Left ventricle myocardium superior (tissue), 1 donor: ENCODE measurements at places on chromosomes 16 and 17.

- no peak for DNase-seq
Observed at GRCh38 chr17:48131216-48131824, 23.8 kb downstream of the SNX11 start.

DNA sequence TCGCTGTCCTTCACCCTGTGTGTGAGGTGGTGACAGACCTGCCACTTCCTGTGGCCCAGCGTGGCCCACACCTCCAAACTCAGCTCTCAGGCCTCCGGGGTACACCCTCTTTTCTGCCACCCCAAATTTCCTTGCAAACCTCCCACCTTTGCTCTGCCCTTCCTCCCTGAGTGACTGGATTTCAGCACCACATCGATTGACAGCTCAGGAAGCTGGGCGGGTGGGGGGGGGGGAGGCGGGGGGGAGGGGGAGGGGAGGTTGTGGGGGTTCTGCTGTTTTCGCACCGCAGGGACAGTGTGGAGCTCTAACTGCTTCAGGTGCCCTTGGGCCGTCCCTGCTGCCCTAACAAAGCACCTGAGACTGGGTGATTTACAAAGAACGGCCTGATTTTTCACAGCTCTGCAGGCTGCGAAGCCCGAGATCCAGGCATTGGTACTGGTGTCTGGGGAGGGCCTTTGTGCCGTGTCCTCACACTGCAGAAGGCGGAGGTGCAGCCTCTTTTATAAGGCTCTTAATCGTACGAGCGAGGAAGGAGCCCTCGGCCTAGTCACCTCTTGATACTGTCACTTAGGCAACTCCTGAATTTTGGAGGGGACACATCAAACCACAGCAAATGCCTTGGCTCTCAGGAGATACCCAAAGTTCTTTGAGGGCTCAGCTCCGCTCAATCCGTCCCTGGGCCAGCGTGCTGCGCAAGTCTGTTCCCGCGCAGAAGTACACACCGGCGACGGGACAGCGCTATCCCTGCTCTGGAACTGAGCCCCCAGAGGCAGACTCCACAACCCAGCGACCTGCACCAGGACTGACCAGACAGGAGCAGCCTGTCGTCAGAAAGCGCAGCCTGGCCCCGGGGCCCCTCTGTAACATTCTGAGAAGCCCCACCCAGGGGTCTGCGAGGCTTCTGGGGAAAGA lies 3.6 kb downstream of the NDUFAF8 start:
- peak; percentile 27 for DNase-seq

DNA sequence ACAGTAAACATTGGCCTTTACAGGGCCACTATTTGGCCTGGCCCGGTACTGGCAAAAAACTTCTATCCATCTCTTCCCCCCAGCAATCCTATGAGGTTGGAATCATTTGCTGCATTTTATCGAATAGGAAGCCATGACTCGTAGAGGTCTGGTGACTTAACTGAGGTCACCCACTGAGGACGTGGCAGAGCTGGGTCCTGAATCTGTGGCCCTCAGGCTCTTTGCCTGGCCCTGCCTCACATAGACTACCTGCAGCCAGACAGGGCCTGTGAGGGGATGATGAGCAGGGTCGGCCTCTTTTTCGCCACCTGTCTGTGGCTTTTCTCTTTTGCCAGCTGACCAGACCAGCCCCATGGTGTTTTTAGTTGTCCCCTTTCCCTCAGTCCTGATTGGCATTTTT lies 1.9 kb downstream of the PPP4C start:
- no peak for DNase-seq

GRCh38 chr17:44094701-44095387 lies 24.3 kb downstream of the G6PC3 start:
- no peak for DNase-seq

DNA sequence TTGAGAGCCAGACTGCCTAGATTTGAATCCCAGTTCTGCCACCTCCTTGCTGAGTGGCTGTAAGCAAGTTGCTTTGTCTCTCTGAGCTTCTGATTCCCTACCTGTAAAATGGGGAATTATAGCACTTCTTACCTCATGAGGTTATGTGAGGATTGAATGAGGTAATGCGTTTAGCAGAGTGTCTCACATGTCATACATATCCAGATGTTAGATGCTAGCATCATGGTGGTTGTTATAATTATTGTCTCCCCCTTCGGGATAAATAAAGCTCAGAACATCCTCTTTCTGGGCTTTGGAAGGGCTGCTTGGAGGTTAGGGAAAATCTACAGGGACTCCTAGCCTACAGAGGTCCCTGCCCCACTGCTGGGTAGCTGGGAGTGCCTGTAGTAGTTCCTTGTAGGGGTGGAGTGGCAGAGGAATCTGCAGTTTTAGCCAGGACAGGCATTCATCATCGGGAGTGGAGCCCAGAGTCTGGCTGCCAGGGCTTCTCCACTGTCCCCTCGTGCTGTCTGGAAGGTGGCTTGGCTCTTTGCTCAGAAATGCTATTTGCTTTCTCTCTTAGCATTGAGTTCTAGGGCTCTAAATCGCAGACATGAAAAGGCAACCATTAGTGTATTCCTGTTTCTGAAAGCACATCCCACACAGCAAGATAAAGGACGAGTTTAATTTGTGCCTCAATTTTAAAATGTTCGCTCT lies 137.9 kb upstream of the CACNG3 start:
- peak; percentile 34 for DNase-seq

DNA sequence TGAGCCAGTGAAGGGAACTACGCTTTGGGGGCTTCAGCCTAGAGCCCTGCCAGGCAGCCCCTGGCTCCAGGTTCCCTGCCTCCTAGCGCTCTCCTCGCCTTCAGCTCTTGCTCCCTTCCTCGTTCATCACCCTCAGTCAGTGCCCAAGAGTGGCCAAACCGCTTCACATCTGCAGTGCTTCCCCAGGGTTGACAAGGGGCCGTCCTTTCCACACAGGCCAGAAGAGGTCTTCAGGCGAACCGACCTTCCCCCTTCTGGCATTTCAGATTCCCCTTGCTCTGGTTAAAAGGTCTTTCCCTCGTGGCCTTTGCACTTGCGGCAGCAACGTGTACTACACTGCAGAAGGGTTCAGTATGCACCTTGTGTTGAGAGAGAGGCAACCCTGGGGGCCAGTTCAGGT lies 4.1 kb downstream of the RASD1 start:
- no peak for DNase-seq

GRCh38 chr17:20313306-20313705 lies 154.0 kb downstream of the LGALS9B start:
- DNase-seq = no peak

GRCh38 chr17:13302983-13303382 lies 285.2 kb upstream of the ELAC2 start:
- no peak for DNase-seq
